ENCODE measurements at places on chromosomes 3 and 15.

- no peak for DNase-seq
Observed at GRCh38 chr3:108183181-108183580, 39.0 kb downstream of the IFT57 start.

DNA sequence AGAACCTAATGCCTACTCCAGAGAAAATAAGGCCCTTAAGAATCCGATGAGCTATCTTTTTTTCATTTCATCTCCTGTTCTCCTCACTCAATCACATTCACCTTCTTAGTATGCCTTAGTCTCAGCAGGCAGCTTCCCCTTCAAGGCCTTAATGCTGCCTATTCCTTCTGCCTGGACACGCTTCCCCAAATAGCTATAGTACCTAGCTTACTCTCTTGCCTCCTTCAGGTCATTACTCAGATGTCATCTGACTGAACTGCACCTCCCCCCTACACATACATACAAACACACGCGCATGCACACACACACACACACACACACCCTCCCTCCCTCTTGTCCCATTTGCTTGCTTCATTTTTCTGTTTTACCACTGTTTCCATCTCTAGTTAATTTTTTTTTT is 191.5 kb upstream of the MLF1 start:
- DNase-seq: no peak

GRCh38 chr15:87722941-87723691 is 533.4 kb downstream of the NTRK3 start:
- no peak for DNase-seq

DNA sequence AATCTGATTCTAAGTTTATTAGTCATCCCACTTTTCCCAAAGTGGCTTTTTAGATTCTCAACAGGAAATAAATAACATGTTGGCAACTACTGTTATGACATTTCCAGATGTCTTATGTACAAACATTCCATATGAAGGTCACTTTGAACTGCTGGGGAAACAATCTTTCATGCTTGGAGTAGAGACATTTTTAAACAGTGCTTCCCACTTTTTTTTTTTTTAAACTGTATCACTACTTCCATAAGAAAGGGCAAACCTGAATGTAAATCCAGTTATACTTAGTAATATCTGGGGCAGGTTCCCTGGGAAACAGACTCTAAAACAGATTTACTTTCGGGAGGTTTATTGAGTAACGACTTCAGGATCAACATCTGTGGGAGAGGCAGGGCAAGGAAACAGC is 473.8 kb downstream of the TAFA4 start:
- DNase-seq: no peak

DNA sequence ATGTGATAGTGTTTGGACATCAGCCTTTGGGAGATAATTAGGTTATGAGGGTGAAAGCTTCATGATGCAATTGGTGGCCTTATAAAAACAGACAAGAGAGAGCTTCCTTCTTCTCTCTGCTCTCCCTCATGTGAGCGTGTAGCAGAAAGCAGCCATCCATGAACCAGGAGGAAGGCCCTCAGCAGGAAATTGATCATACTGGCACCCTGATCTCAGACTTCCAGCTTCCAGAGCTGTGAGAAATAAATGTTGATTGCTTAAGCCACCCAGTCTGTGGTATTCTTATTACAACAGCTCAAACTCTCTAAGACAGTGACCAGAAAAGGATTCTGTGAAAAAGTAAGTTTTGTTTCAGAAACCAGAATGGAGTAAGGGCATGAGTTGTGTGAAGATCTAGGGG is 13.3 kb downstream of the STAC start:
- no peak for DNase-seq

DNA sequence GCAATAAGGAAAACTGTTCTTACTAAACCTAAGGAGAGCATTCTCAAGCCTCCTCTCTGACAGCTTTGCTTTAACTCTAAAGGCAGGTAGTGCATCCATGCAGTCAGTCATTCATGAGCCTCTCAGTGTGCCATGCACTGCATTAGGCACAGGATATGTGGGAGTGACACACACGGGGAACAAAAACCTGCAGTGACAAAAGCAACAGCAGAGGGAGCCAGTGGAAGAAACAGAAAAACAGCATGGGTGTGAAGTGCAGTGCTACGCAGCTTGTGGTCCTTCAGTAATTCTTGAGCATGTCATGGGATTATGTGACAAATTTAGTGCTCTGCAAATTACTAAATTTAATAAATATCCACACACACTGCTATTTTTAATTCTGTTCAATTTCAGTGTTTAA is 230.7 kb downstream of the BBX start:
- no peak for DNase-seq

- no peak for DNase-seq
Observed at GRCh38 chr3:160049565-160049964, 60.9 kb downstream of the IL12A start.

GRCh38 chr15:57792724-57793449 is 86.4 kb downstream of the POLR2M start:
- no peak for DNase-seq

DNA sequence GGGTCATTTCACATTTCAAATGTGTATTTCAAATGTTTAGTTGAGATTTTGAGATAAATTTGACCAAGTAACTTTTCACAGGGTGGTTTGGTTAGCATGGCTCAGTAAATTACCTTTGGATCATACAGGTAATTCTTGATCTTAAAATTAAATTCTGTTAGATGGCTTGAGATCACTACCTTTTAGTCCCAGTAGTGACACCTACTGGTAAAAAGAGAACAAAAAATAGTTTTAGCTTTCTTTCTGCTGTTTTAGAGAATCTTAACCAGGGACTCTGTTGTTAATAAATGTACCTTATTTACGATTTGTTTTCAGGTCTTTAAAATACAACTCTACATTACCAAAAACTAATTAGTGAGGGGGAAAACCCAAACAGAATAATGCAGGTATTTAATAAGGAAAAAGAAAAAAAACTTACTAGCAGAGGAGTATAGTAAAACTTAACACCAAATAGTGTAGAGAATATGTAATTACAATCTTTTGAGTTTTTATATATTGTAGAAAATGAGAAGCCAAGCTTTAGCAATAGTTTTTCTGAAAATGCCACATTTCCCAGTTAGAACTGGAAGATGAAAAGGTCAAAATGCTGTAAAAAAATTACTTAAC is 620.3 kb upstream of the AGTR1 start:
- DNase-seq: no peak

DNA sequence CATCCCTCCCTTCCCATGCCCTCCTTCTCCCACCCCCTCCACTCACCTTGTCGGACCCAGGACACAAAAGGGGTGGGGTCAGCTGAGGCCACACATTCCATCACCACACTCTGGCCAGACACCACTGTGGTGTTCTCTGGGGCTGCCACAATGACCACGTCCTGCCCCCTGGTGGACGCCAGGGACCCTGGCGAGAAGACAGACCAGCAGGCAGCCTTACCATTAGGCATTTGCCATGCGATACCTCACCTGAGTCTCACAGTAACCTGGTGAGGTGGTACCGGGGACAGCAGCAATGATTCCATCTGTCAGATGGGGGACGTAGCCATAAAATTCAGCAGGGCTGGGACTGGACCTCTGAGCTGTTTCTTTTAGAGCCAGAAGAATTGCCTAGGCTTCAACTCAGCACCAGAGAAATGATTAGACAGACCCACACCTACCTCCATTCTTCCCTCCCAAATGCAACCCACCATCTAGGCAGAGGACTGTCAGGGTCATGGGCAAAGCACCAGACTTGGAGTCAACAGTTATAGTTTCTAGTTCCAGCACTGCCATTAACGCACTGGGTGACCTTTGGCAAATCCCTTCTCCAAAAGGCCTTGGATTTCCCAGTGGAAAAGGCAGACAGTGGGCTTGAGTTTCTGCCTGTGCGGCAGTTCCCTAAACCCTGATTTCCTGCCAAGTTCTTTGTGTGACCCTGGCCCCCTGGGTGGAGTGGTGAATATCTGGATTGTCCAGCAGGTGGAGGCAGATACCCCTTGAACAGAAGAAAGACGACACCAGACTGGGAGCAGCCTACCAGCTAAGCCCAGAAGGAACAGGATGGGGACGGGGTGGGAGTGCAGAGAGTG is 21.8 kb downstream of the IGDCC4 start:
- DNase-seq: no peak

DNA sequence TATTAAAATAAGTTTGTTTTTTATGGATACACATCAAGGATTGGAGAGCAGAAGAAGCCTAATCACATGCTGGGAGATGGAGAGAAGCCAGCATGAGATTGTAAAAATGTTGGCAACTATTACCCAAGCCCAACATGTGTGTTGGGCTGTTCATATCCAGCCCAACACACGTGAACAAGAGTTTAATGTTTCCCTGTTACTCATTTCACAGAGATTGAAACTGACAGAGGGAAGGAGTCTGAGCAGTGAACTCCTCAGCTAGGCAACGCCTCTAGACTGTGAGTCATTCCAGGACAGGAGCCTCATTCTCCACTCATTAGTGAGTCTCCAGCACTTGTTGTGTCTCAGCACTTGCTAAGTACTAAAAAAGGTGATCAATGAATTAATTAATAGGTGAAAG is 43.2 kb upstream of the CMSS1 start:
- DNase-seq: no peak

GRCh38 chr15:35519541-35520149 is 26.3 kb downstream of the DPH6 start:
- no peak for DNase-seq

- no peak for DNase-seq
Observed at GRCh38 chr3:69004138-69004537, 9.3 kb downstream of the EOGT start.
